ENCODE measurements at places on chromosomes 1 and 21.

GRCh38 chr1:224245188-224245587 lies 62.1 kb downstream of the DEGS1 start:
- DNase-seq, result no peak

DNA sequence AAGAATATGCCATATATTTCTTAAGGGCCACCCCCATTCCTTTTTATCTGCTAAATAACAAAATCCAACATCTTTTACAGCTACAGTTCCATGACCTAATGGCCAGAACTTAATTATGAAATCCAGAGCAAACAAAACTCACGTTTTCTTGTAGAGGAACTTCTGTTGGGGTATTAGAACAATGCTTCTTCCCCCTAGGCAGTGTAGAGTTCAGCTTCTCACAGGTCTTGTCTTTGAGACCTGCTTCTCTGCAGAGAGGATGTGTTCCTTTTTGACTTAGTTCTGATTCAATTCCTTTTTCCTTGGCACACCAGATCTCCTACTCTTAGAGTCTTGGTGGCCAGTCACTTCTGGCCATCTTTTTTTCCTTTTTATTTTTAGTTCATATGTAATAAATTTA lies 22.2 kb downstream of the VAV3 start:
- DNase-seq, result no peak

GRCh38 chr1:4594286-4594991 lies 60.0 kb upstream of the AJAP1 start:
- no peak for DNase-seq

DNA sequence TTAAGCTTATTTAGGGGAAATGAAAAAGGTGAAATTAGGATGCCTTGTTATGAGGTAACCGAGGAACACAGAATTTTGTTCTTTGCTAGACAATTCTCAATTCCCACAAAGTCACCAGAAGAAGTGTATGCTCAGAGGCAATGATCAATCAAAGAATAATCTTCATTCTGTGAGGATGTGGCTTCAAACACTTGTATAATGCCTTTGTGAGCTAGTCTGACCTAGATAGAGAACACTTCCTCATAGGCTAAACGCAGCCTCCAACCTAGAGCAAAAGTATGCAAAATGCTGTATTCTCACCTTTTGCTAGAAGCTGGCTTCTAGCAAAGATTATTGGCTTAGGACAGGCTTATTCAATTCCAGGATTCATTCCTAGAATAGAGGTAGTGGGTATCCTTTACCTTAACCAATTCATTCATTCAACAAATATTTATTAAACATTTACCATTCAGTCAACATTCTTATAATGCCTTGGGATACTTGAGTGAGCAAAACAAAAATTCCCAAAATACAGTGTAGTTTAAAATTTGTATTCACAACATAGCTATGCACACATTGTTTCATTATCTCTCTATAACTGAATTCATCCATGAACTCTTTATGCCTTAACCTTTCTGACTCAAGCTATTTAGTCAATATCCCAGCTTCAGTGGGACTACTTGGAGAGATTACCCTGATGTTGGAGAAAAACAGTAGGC lies 530.2 kb downstream of the PTPRC start:
- DNase-seq, result no peak

DNA sequence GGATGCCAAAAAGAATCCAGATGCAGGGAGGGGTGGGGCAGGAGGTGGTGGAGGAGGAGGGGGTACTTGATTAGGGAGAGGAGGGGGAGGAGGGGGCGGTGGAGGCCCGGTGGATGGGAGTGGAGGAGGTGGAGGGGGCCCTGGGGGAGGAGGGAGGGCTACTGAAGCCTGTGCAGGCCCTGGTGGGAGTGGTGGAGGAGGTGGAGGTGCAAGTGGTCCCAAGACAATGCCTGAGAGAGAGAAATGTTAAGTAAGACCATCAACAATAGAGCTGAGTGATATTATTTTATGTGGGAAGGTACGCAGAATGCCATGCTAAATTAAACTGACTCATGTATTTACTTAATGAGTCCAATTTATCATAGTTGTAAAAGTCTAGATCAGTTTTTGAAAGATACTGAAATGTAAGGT lies 86.8 kb upstream of the LBR start:
- no peak for DNase-seq

DNA sequence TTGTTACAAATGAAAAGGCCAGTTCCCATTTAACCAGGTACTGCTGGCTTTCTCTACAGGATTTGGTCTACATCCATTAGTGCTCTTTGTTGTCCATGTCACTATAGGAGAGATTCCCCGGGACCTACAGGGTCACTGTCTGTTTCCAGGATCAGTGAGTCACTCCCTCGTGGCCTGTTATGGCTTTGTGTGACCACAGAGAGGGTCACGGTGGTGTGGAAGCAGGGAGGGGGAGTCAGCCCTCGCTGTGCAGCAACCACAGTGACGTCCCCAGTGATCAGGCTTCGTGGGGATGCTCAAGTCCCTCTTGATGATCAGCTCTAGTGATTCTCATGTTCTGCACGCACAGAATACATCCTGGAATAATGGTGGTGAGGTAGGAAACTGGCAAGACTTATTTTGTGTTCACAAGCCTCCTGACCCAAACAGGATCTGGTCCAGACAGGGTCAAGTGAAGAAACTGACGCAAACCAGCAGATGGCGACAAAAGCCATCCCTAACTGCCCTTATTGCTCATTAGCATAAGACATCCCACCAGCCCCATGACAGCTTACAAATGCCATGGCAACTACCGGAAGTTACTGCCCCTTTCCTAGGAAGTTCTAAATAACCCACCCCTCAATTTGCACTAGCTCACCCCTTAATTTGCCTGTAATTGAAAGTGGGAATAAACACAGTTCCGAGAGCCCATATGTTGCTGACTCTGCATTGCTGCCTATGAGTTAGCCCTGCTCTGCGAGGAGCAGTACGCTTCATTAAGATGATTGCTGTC lies 98.5 kb downstream of the DISC1 start:
- no peak for DNase-seq

- no peak for DNase-seq
These were observed 24.9 kb upstream of the MAP1LC3C start for GRCh38 chr1:242023805-242024204.

GRCh38 chr1:195894411-195894810 lies 713.8 kb downstream of the KCNT2 start:
- DNase-seq, result no peak

- DNase-seq, result no peak
These were observed 105.7 kb downstream of the PLPPR5 start for GRCh38 chr1:98898940-98899339.

DNA sequence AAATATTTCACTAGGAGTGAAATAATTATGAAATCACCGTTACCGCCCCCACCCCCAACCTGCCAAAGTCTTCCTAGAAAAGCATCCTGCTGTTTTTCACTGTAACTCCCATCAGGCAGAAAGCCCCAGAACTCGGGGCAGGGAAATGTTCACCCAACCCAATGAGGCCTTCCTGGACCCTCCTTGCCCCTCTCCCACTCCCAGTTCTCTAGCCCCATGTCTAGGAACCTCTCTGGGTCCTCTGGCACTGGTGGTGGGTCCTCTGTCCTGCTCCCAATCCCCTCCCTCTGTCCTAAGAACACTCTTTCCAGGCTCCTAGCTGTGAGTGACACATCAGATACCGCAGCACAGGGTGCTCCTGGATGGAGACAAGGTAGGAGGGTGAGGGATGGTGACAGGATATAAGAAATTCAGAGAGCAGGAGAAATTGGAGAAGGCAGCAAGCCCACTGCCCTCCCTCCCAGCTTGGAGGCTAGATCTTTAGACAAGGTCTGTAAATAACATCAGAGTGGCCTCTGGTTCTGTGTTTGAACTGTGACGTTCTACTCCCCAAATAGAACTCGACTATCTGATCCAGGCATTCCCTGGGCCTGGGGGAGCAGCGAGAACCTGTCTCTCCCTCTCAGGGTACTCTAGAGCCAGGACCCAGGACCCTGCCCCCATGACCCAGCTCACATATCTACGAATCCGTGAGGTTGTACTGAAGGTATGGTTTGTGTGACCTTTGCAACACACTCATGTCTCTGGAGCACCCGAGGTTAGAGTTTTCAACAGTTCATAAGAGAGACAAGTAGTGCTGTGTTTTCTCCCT lies 23.3 kb upstream of the BTG2 start:
- DNase-seq, result no peak

GRCh38 chr1:162182090-162182489 lies 112.6 kb downstream of the NOS1AP start:
- DNase-seq, result no peak

DNA sequence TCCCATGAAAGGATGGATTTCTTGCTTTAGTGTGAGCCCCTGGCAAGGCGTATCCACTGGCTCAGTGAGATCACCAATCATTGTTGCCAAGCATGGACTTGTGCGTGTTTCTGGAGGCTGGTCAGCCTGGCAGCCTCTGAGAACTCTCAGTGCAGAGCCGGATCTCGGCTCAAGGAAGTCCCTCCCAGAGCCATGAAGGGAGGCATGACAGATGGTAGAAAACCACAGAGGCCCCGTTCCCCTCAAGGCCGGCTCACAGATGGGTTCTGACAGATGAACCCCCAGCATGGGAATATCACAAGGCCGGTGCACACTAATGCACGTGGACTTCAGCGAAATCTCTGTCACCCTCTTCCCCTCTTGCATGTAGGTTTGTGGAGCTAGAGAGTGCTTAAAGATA lies 290.5 kb downstream of the AJAP1 start:
- DNase-seq, result no peak

DNA sequence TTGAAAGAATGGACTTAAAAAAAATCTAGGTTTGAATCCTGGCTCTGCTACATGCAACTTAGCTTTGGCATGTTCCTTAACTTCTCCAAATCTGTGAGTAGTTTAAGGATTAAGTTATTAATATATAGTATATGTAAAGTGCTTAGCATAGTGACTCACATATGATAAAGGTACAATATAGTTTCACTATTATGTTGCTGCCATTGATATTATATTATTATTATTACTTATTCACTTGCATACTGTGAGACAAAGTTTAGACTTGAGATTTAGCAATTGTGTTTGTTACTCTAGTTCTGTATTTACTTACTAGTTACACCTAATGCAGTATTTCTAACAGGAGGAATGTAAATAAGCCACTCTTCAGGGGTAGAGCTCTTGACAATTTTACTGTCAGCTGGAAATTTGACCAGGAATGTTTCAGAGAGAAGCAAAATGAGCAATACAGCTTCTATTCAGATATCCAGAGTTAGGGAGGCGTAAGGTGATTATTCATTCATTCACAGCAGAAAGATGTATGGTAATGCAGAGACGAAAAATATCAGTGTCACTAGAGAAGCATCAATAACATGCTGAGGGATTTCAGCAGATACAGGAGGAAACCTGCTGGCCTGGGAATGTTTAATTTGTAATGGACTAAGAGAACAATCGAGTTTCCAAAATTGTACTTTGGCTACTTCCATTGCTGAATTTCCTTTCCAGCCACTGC lies 25.5 kb downstream of the RGS7 start:
- no peak for DNase-seq

- DNase-seq, result no peak
These were observed 31.2 kb downstream of the PIK3C2B start for GRCh38 chr1:204463125-204464060.

All from NCI-H526 treated with DMSO at 0.1 percent for 48 hours (cell line).